ENCODE measurements at places on chromosomes 1 and 21.

DNA sequence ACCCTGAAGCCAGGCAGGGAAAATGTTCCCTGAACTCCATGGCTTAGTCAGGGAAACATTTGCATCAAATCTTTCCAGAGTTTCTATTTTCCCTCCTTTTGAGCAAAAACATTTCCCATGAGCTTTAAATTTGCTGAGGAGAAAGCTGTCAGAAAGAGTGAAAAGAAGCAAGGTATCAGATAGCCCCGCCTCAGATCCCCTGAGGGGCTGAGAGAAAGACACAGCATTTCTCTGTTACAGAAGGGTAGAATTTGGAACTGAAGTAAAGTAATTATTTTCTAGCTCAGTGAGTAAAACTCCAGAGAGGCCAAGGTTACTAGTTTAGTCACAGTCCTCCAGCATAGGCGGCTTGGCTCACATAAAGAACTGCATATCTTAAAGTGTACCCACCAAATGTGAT is 10.6 kb downstream of the FMO1 start:
- DNase-seq, result no peak

GRCh38 chr1:157798211-157798610 is 21.3 kb upstream of the FCRL2 start:
- no peak for DNase-seq

DNA sequence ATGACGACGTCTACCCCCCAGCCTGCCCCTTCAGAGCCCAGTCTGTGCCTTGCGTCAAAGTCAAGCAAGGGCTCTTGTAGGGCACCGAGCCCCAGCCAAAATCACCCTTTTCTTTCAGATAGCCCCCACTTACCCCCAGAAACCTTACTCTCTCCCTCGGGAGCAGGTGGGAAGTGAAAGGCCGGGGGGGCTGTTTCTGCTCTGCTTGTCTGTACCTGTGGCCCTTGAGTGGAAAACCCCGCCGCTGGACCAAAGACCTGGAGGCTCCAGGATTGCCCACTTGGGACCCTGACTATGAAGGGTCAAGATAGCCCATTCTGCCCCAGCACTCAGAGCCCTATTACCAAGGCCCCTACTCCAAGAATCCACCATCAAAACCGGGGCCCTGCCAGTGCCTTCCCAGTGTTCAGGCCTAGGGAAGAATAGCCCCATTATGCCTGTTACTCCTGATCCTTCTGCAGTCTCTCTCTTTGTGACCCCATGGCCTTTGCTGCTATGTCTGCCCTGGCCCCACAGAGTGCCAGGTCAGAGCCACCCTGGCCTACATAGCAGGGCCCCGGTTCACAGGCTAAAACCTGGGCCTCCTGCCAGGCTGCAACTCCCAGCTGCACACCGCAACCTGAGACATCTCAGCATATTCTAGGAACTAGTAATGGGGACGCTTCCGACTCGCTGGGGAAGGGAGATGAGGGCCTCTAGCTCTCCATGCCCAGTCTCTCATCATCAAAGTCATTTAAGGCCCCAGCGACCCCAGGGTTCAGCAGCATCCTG is 22.2 kb upstream of the HPDL start:
- no peak for DNase-seq

GRCh38 chr1:155141749-155142148 is 1.4 kb upstream of the DPM3 start:
- DNase-seq, result no peak

DNA sequence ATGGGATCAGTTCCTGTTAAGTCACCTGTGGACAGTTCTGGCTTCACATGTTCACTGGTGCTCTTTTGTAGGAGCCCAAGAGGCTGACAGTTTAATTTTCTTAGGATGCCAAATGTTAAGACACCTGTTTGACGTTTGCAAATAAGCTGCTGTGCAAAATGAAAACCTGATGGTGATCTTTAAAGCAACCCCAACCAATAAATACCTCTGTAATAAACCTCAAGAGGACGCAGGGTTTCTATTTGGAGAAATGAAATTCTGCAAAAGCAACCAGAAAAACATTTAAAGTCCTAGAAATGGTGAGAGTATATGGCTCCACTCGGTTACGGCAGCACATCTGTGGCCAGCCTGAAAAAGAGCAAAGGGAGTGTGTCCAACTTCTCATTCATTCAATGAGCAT is 5.7 kb upstream of the RHEX start:
- no peak for DNase-seq

GRCh38 chr1:10784998-10785727 is 11.3 kb downstream of the CASZ1 start:
- no peak for DNase-seq

DNA sequence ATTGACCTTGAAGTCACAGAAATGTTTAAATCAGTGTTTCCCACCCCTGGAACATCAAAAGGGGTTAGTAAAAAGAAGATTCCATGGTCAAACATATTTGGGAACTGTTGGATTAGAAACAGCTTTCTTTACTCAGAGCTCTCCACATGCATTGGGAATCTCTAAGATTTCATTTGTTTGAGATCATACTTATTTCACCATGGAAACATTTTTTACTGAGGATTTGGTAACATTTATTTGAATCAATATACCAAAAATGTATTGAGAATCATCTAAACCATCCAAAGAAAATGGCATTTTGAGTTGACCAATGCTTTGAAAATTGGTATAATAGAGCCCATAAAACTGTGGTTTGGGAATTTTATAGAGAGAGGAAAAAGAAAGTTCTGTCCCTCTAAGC is 25.3 kb downstream of the NGF start:
- no peak for DNase-seq

DNA sequence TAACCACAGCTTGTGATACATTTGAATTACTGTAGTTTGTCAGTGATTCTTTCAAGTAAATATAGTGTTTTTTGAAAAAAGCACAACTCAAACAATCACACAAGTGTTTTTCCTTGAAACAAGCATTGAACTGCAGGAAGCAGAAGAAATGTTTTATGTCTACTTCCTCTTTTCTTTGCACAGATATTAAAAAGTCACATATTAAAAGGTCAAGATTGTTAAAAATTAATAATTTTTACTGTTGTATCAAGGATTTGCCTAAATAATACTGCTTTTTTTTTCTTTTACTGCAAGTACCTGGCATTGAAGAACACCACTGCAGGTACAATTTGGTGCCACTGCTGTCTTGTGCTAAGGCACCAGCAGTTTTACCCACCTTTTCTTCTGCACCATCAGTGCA is 214.2 kb upstream of the C1orf105 start:
- DNase-seq, result no peak

DNA sequence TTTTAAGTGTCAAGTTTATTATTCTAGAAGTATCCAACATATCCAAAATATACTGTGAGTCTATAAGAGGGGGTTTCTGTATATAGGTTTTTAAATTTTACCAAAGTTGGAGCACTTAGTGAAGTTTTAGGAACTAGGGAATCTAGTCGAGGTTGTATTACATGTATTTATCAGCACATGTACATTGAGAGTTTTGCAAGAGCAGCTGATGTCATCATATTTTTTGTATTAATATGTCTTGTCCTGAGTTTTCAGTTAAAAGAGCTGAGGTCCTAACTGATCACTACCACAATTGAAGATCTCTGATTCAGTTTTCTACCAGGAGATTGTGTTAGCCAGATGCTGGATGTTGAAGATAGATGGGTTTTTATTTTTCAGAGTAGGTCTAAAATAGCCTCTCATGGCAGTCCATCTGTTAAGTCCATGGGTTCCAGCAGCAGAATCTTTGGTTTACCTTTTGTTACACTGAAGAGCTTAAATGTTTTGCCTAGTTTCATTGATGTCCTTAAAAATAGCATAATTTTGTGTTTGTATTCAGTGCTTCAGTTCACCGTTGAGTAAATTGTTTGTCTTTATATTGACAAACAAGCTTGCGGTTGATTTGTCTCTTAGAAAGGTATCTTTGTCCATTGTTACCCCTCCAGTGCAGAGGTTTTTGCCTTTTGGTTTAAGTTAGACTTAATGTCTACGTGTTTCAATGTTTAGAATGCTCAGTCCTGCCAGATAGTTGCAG is 16.0 kb downstream of the YBX1 start:
- DNase-seq, result no peak

DNA sequence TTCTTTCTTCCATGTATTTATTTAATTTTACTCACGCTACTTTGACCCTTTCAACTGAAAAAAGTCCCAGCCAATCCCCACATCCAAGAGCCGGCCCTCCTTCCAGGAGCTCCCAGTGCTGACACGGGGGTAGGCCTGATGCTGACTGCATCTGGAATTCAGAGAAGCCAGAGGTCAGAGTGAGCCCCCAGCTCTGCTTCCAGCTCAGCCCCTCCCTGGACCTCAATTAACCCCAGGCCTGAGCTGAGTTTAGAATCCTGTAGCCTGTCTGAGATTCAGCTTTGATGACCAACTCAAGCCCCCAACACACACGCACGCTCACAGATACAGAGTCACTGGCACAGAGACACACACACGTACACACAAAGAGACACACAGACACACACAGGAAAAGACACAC is 247.9 kb downstream of the NPHP4 start:
- no peak for DNase-seq

DNA sequence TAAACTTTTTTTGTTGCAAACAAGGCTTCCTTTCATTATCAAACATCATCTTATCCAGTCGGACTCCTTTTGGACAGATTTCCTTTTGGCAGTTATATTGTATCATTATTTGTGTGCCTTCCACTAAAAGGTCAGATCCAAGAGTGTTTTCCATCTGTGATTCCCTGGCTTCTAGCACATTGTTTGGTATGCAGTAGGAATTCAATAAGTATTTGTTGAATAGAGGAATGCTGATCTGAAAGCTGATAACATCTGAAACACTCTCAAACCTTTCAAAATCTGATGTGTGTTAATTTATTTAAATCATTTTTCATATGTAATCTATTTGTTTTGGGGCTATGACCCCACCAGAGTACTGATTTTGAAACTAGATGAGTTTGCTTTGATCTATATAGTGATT is 39.0 kb downstream of the NDC1 start:
- DNase-seq, result no peak

- DNase-seq, result no peak
Observed at GRCh38 chr1:236848274-236848923, 53.3 kb downstream of the MTR start.

- no peak for DNase-seq
Observed at GRCh38 chr1:159675046-159675445, 39.3 kb downstream of the CRP start.

GRCh38 chr1:26287033-26287711 is 7.3 kb downstream of the SH3BGRL3 start:
- no peak for DNase-seq

- no peak for DNase-seq
Observed at GRCh38 chr1:32681999-32682398, 20.6 kb downstream of the SYNC start.

GRCh38 chr1:67359592-67359991 is 51.9 kb downstream of the IL12RB2 start:
- no peak for DNase-seq

DNA sequence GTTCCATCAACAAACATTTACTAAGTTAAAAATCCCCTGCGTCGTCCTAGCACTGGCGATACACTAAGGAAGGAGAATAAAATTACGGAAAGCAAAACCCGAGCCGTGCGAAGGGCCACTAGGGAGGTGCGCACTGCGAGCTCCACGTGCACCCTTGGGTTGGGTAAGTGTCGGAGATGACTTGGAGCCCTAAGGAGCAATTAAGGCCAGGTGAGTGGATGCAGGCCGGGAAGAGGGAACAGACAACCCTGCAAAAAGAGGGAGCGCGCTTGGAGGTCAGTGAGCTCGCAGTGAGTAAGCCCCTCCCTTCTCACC is 704 bp downstream of the WDR4 start:
- no peak for DNase-seq

DNA sequence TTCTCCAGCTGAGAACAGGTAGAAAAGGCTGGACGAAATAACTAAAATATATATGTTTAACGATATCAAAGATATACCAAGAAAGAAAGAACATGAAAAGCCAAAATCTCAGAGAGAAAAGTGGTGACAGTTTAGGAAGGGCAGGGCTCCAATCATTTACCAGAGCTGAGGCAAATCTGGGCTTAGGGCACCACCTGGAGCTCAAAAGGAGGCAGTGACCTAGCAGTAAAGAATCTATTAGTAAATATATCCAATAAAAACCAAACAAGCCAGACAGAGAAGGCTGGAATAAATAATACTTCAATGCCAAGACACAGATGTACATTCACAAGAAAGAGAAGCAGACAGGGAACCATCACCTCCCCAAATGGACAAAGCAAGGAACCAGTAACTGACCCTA is 43.5 kb downstream of the CHIA start:
- DNase-seq, result no peak

GRCh38 chr1:173424782-173425407 is 52.2 kb upstream of the PRDX6 start:
- DNase-seq, result no peak

GRCh38 chr1:173560285-173560880 is 42.5 kb downstream of the SLC9C2 start:
- DNase-seq, result no peak

- DNase-seq, result no peak
Observed at GRCh38 chr1:18041685-18042355, 65.8 kb upstream of the IGSF21 start.

GRCh38 chr21:37155186-37155585 is 82.1 kb downstream of the TTC3 start:
- no peak for DNase-seq

DNA sequence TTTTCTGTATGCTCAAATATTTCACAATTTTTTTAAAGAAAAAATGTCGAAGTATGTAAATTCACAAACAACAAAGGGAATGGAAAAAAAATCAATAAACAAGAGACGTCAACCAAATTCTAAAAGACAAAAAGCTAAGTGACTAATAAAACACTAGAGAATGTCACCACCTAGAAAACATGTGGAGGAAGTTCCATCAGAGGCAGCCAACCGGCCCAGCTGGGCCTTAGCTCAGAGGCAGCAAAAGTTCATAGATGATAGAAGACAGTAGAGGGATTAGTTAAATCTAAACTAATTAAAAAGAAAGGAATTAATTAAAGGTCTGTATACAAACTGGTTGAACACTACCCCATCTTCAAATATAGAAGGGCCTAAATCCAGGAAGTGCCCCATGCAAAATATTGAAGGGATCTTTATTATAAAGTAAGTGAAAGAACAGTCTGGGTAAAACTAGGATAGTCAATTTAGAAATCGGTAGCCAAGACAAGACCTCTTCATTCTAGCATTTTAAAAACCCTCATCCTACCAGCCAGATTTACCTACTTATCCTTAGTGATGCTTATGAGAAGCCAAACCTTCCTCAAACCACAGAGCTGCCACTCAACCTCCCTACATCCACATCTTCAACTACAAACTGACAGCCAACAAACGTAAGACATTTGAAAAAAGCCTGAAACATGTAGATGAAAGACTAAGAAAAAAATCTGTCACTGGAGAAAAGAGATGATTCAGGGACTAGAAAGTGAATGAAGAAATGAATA is 23.7 kb downstream of the MRPL39 start:
- DNase-seq, result no peak

DNA sequence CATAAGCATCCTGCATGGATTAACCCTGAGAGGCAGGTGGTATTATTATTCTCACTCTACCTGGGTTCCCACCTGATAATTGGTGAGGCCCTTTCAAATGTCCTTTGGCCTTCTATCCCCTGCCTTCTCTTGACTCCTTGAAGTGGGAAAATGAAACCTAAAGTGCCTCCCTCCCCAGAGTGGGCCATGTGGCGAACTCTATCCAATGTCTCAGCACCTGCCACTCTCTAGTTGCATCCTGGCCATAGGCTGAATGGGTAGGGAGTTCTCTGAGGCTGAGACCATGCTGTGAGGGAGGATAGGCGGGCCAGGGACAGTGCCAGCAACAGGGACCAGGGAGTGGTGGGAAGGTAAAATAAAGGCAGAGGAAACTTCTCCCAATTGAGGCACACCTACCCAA is 35.3 kb downstream of the ELF3 start:
- no peak for DNase-seq
